ENCODE measurements at places on chromosomes 2 and 18.

- no peak for DNase-seq
These were observed 85.7 kb upstream of the EPAS1 start for GRCh38 chr2:46211461-46211860.

DNA sequence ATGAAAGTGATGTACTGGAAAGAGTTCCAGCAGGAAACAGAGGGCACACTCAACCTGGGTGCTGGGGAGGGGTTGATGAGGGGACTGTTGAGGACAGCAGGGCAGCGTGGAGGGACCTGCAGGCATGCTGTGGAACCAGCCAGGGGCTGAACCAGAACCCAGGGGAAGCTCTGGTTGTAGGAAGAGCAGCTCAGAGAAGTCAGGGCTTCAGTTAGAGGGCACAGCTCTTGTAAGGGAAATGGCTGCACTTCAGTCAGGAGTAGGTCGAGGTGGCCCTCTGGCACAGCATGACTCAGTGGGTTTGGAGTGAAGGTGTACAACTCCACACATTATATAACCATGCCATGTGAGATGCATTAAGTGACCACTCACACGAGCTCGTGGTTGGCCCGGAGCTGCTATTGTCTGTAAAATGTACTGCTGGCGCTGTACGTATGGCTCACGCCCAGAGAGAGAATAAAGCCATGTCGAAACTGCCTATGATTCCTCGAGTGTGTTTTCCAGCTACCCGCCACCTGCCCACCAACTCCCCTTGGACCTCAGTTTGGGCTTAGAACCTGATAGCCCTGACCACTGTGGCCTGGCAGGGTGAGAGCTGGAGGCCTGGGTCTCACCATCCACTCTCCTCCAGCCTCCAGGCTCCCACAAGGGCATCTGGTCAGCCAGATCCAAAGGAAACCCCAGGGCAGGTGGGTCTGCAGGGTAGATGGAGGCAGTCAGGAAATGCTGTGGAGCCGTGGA, 136.5 kb upstream of the HS6ST1 start:
- DNase-seq: no peak

DNA sequence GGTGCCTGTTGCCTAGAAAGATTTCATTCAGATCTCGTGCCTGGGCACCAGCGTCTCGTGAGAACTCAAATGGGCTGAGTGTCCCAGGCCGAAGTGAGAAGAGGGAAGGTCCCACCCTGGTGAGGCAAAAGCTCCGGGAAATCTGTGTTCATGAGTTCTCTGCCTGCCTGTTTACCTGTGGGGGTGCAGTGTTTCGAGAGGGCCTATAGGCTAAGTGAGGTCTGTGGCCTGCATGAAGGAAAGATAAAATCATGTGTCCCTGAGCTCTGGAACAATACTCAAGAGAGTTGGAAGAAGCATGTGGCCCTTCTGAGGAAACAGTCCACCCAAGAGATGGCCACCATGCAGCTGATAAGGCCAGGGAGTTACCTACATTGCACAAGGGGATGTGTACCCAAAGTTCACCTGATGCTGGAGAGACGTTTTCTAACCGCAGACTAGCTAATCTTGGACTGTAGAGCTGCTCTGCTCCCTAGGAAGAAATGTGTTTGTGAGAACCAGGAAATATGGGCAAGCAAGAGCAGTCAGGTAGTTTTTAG, 63.5 kb upstream of the ST3GAL5 start:
- DNase-seq: no peak

DNA sequence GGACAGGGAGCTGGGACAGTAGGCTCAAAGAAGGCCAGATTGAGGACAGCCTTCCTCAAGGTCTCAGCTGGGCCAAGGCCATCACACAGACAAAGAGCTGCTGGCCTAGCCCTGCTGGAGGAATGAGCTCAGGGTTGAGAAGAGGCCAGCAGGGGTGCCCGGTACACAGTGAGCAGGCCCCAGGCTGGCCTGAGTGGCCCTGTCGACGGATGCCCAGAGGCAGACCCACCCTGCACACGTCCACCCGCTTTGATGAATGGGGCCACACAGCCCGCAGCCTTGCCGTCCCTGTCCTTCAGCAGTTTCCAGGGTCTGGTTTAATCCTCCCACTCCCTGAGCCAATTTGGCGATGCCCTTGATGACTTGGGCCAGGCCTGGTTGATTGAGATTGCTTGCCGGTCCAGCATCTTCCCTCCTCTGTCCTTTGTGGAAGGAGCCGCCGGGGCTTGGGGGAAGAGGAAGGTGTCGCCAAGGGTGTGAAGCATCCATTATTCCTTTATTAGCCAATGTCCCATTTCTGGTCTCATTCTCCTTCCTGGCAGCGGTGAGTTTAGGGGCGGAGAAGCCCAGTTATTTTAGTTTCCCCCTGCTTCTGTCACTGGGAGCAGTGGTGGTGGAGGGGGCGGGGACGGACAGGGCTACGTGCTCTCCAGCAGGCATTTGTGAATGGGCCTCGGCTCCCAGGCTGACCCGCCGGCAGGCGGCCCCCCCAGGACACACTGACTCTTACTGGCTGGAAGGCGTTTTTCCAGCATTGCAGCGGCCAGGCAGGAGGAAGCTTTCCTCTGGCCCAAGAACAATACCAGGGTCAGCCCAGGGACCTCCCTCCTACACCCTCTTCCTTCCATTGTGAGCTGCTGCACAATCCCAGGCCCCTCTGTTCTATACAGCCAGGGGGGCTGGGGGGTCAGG, 141.8 kb downstream of the CTIF start:
- DNase-seq: peak; percentile 89

GRCh38 chr18:473802-474201, 26.7 kb downstream of the COLEC12 start:
- DNase-seq: no peak

- no peak for DNase-seq
These were observed 51.4 kb downstream of the MREG start for GRCh38 chr2:215961981-215962380.

GRCh38 chr2:231187736-231188505, 10.5 kb upstream of the ARMC9 start:
- peak; percentile 68 for DNase-seq

DNA sequence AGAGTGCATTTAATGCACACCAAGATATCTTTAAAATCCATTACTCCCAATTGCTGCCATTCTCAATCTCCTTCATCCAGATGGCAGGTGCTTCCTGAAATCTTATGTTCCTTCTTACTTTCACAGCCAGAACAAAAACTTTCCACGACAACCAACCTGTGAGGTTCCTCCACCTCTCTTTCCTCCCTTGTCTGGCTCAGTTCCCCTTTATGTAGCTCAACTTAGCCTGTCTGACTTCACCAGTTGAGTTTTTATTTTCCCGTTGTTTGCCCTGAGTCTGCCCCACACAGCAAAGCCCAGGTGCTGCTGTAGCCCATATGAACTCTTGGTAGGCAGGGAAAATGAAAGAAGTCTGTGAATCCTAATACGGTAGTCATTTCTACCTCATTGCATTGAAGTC, 112.5 kb downstream of the MREG start:
- DNase-seq: no peak

GRCh38 chr2:33073018-33073417, 126.3 kb downstream of the LTBP1 start:
- DNase-seq: no peak

- no peak for DNase-seq
These were observed 34.0 kb downstream of the UGP2 start for GRCh38 chr2:63875559-63876245.

GRCh38 chr2:95029898-95030341, 4.4 kb downstream of the MAL start:
- DNase-seq: no peak

DNA sequence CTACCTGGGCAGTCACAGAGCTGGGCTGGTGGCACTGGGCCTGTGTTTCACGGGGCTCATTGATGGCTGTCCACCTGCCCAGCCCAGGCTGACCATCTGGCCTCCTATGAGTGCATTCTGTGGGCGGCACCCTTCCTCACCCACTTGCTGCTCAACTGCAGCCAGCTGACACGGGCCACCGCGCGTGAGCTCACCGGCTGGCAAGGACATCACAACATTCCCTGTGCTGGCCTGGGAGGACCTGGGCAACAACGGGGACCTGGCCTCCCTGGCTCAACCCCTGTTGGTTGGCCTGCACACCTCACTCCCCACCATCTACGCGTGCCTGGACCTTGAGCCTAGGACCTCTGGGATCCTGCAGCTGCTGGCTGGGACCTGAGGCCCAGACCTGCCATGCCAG, 98.2 kb upstream of the DTNA start:
- DNase-seq: no peak

- no peak for DNase-seq
These were observed 5.7 kb downstream of the C18orf32 start for GRCh38 chr18:49481317-49481716.

- DNase-seq: no peak
These were observed 94.5 kb downstream of the KCNF1 start for GRCh38 chr2:11006191-11006590.

GRCh38 chr2:567865-568638, 109.2 kb downstream of the TMEM18 start:
- DNase-seq: no peak

DNA sequence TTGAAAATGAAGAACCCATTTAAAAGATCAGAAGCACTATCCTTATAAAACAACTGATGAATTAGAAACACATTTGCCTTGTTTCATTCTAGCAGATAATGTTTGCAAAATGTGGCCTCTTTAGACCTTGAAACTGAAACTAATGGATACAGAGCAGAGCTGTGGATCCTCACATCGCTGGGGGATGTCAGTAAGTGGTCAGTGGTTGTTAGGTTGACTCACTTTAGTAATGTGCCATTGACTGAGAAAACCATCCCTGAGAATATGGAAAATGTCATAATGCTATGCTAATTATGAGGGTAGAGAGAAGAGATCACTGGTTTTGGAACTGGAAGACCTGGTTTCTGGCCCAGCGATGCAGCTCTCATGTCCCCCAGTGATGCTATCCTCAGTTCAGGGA, 176.7 kb downstream of the MYO1B start:
- no peak for DNase-seq

- DNase-seq: no peak
These were observed 3.8 kb downstream of the FHL2 start for GRCh38 chr2:105394951-105395611.

- no peak for DNase-seq
These were observed 24.3 kb upstream of the ASPRV1 start for GRCh38 chr2:69985688-69986087.

- peak; percentile 78 for DNase-seq
These were observed 38.8 kb downstream of the PPP4R1 start for GRCh38 chr18:9575558-9575957.

- DNase-seq: no peak
These were observed 463.7 kb upstream of the RGPD4 start for GRCh38 chr2:107362993-107363392.

DNA sequence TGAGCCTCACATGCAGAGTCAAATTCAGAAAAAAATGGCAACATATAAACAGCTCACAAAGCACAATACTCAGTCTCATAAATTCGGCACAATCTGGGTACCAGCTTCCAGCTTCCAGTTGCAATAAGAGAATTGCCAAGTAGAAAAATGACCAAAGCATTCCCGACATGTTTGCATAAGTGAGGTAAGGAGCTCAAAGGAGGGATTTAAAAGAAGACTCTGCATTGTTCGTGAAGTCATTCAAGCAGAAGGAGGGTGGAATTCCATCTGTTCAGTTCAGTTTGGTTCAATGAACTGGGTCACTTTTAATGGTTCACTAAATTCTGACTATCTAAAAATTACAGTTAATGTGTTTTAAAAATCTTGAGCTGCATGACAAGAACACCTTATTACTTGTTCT, 106.7 kb upstream of the KLHL14 start:
- no peak for DNase-seq

DNA sequence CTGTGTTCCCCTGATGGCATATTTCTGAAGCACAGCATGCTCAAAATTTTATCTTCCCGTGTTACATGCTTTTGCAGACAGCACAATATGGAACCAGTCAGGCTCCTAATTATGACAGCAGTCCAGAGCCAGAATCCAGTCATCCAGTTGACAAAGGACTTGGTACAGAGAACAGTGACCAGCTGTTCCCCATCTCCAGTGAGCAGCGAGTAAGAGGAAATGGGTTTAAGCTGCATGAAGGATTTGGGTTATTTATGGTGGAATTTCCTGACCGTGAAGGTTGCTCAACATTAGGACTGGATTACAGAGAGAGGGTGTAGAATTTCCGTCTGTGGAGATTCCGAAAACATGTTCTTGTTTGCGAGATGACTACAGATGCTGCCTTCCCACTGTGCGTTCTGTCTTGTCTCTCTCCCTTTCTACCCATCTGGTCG, 24.4 kb downstream of the SGPP2 start:
- DNase-seq: no peak

DNA sequence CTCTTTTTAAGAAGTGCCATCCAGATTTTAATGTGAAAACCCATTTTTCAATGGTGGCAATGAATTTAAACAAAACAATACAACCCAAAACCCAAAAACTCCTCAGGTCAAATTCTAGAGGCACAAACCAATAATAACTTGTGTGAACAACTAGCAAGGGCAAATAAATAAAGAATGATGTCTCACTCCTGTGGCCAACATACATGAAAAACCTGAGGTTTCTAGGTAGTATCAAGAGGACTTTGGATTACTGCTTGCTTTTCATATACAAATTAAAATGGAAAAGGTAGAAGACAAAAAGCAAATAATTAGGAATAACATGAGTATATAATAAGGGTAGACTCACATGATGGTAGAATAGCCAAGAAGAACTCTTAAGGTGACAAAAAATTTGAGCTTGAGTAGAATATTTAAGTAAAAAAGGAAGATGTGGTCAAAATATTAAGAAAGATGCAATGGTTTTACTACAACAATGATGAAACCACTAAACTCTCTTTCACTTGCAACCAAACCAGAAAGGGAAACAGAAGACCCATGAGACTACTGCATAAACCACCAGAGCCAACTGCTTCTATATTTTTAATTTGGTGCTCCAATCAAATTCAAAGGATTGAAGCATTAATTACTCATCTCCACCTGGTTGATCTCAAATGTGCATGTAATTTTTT, 53.5 kb downstream of the DARS1 start:
- no peak for DNase-seq

DNA sequence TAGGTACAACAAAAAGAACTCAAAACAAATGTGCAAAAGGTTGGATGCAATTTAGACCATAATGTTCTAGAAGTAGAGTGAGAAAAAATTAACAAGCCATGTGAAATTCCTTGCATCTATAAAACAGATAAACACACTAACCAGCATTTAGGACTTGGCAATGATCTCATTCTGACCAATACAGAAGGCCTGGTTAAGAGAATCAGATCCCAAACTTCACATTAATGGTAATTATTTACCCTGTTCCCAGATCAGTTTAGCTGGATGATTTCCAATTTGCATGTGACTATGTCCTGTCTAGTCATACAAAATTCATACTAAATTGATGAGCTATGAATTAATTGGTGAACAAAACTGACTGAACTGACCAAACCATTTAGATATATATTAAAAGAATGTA, 98.4 kb upstream of the FIGN start:
- DNase-seq: no peak

- DNase-seq: no peak
These were observed 62.6 kb upstream of the FN1 start for GRCh38 chr2:215498431-215498830.

- DNase-seq: no peak
These were observed 251.6 kb upstream of the APCDD1 start for GRCh38 chr18:10202845-10203321.

GRCh38 chr18:69161383-69162028, 239.2 kb upstream of the DOK6 start:
- no peak for DNase-seq
